ENCODE measurements at places on chromosomes 13 and 19. TPM values are rescaled to one million over a fixed set of nuclear protein-coding genes. Genes with fewer than 3 reads are reported as not detected.

The COL4A2 gene
- total RNA-seq, result 358 TPM

The ZNF283 gene
- total RNA-seq, result 10.8 TPM

The ZNF221 gene
- total RNA-seq, result 7.8 TPM

The MBD3L2B gene
- not detected for total RNA-seq

The ZNF723 gene
- not detected for total RNA-seq

The RDH13 gene
- total RNA-seq, result 7.3 TPM

The SIGLEC6 gene
- total RNA-seq, result not detected

The PABPC3 gene
- 0.12 TPM for total RNA-seq

The ZNF548 gene
- 25.1 TPM for total RNA-seq

The CA11 gene
- 1.1 TPM for total RNA-seq

The ELL gene
- 18.0 TPM for total RNA-seq

The SULT2B1 gene
- not detected for total RNA-seq

The FREM2 gene
- total RNA-seq, result not detected

The N4BP2L1 gene
- total RNA-seq, result 2.2 TPM

The NOVA2 gene
- total RNA-seq, result 0.13 TPM

The PEAK3 gene
- total RNA-seq, result not detected

The SLC1A6 gene
- total RNA-seq, result not detected

The KLK10 gene
- not detected for total RNA-seq

The CERS4 gene
- total RNA-seq, result 6.0 TPM

The ALOX5AP gene
- not detected for total RNA-seq

The ODAD3 gene
- total RNA-seq, result 0.79 TPM

The KIR2DL1 gene
- not detected for total RNA-seq

The BEST2 gene
- not detected for total RNA-seq

The ZNF555 gene
- 5.5 TPM for total RNA-seq

The SHANK1 gene
- 2.1 TPM for total RNA-seq

The FPR1 gene
- total RNA-seq, result not detected

The ZNF99 gene
- total RNA-seq, result not detected

The NLRP5 gene
- not detected for total RNA-seq

The IL17D gene
- 5.3 TPM for total RNA-seq

The ZMYM2 gene
- 27.9 TPM for total RNA-seq

The CRLF1 gene
- total RNA-seq, result 437 TPM

The OSCAR gene
- total RNA-seq, result 0.13 TPM

The PTH2 gene
- total RNA-seq, result not detected

The COX6B2 gene
- not detected for total RNA-seq

The ZNF100 gene
- 3.9 TPM for total RNA-seq

The LGALS4 gene
- total RNA-seq, result not detected

The IFNL1 gene
- total RNA-seq, result not detected

The SIGLEC5 gene
- total RNA-seq, result not detected

The SYNGR4 gene
- not detected for total RNA-seq

The ZBTB32 gene
- total RNA-seq, result not detected

The NCAN gene
- not detected for total RNA-seq

The FPR2 gene
- not detected for total RNA-seq

The TMEM86B gene
- 1.5 TPM for total RNA-seq

The TIMM44 gene
- total RNA-seq, result 48.4 TPM

The ZNF490 gene
- 7.5 TPM for total RNA-seq

The KIR2DL4 gene
- not detected for total RNA-seq

The ZNF547 gene
- 5.8 TPM for total RNA-seq

The STOML3 gene
- total RNA-seq, result not detected

The SPINT2 gene
- total RNA-seq, result 69.3 TPM

The BSG gene
- total RNA-seq, result 316 TPM

The TSKS gene
- 0.06 TPM for total RNA-seq

The SELENOV gene
- not detected for total RNA-seq

The PLIN4 gene
- 0.06 TPM for total RNA-seq

The HSD17B14 gene
- total RNA-seq, result 1.2 TPM

The FGF21 gene
- total RNA-seq, result not detected

The FSTL3 gene
- 16.1 TPM for total RNA-seq
